Astrocyte (in vitro differentiated cells and primary cell): ENCODE measurements at places on chromosomes 2 and 18.

- peak; percentile 80 for DNase-seq
Observed at GRCh38 chr2:85264471-85264870, 63.3 kb downstream of the TGOLN2 start.

- DNase-seq, result no peak
Observed at GRCh38 chr2:112641701-112642100, 4.0 kb upstream of the SLC20A1 start.

- peak; percentile 45 for DNase-seq
Observed at GRCh38 chr2:113847144-113847543, 42.7 kb upstream of the ACTR3 start.

GRCh38 chr2:127486247-127487058 lies 39.8 kb downstream of the IWS1 start:
- peak; percentile 20 for DNase-seq

DNA sequence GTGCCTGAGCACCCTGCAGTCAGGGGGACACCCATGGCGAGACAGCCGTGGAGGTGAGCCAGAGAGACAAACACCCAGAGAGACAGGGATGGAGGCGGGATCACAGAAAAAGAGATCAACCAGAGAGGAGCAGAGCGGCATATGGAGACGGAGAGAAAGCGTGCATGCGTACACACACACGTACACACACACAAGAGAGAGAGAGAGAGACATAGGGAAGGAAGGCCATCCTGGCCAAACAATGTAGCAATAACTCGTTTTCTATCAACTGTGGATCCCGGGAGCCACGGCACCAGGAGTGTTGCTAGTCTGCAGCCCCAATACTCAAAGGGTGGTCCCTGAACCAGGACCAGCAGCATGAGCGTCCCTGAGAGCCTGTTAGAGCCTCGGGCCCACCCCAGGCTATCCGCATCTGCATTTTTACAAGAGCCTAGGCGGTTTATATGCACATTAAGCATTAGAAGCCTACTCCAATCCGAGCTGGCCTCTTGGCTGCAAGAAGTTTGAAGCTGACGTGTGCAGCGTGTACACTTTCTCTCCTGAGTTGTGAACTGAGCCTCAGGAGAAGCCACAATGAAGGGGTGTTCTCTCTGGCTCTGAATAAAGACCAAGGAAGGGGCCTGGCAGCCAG lies 50.1 kb upstream of the MYCN start:
- DNase-seq, result no peak

GRCh38 chr2:113890253-113891235 lies 655 bp downstream of the ACTR3 start:
- peak; percentile 73 for DNase-seq

- DNase-seq, result no peak
Observed at GRCh38 chr2:172855588-172855987, 119.9 kb downstream of the RAPGEF4 start.

DNA sequence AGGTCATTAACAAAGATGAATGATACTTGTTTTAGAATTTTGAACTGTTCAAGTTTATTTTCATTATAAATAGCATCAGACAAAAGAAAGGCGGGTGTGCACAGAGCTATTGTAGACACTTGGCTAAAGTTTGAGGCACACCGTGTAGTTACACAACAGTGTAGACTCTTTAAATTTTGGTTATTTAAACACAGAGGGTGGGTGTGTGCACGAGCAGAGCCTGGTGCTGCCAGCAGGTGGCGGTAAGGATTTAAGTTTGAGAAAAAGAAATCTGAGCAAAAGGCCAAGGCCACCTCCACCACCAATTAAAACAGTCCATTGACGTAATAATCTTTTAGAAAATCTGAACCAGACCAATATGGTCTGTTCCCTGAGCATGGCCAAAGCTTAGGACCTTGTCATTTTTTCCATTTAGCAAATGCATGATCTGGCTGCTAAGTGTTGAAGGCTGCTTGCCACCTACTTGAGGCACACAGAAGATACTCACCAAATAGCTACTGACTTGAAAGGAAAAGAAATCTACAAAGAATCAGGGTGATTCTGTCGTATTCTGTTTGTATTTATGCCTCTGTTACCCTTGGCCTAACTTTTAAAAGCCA lies 14.3 kb downstream of the COPS7B start:
- no peak for DNase-seq

DNA sequence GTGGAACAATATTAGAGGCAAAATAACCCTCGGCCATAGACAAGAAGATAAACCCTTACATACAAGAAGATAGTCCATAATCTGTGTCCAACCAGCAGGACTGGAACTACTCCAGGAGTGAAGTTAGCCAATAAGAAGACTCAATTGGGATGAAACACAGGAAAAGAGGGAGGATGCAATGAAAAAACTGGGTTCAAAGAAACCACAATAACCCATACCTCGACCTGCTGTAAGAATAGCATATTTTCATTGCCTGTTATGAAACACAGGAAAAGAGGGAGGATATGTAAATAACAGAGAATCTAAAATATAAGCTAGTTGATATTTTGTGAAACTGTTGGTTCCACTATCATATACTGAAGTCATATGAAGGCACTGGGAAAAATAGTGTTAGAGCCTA lies 87.1 kb upstream of the CSRNP3 start:
- no peak for DNase-seq

DNA sequence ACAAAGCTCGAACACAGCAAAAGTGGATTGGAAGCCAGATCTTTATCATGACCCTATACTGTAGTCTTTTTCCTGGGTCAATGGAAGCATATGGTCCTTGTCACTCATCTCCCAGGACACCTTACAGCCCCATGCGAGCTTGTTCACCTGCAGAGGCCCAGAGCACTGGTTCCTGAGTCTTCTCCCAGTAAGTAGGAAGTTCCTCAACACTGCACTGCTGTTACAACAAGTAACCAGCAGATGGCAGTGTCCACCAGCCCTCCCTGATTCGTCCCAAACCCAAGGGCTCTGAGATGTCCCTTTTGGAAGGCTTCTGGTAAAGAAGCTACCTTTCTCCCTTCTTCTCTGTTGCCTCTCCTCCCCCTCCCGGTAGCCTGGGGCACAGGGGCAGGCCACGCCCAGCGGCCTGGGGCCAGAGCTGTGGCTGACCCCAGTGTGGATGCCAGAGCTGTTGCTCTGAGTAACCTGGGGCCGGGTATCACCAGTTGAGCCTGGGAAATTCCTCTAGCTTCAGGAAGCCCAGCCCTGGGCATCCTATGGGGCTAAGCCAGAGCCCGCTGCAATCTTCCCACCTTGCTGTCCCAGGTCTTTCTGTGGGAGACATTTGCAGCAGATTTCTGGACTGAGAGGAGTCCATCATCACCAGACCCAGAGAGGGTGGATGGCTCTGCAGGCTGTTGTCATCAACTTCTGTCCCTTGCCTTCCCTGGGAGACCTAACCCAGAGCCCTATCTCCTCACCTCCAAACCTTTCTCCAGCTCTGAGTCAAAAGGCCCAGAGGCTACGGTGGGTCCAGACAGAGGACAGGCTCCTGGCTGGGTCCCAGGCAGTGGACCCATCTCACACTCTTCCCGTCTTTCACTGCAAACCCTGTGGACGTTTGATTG lies 5.3 kb upstream of the GDF7 start:
- DNase-seq, result peak; percentile 39

DNA sequence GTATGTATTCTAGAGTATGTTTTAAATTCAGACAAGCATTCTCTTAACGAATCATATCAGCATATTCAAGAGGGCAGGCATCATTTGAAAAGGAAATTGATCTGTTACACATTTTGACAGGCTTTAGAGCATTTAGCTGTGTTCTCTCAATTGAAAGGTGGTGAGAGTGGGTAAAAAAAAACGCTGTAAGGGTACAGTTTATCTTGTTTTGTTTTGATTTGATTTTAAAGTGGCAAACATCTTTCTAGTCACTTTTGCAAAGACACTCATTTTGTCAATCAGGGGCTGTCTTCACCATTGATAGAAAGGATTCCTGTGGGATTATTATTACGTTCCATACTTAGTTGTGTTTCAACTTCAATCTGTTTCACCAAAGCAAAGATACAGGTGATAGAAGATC lies 2.2 kb downstream of the CDH19 start:
- no peak for DNase-seq

DNA sequence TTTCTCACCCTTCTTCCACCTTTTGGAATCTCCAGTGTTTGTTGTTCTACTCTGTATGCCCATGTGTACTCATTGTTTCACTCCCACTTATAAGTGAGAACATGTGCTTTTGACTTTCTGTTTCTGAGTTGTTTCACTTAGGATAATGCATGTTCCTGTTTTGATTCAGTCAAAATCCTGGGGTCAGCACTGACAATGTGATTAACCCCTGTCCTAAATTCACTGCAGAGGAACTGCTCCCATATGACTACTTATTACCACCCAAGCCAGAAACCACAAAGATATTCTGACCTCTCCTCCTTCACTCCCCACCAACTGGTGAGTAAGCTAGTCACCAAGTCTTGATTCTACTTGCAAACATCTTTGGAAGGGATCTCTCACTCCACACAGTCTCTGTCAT lies 251.4 kb upstream of the TCF4 start:
- peak; percentile 88 for DNase-seq

DNA sequence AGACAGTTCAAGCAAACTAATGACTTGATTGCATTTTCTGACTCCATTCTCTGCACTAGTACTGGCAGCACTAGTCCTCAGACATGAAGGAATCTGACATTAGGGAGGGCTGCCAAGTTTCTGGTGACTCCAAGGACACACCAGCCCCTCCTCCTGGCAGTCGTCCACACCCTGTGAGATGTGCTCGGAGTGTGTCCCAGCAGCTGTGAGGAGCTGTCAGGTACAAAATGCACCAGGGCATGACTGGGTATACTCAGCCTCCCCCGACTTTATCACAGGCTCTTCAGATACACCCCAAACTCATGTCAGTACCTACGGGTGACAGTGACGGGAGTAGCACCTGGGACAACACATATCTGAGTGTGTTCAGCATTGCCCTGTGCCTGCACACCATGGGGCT lies 43.1 kb downstream of the EDAR start:
- DNase-seq, result no peak

GRCh38 chr2:19046986-19047780 lies 311.2 kb downstream of the OSR1 start:
- DNase-seq, result peak; percentile 46

- DNase-seq, result peak; percentile 0
Observed at GRCh38 chr2:183665425-183665824, 541.2 kb downstream of the NUP35 start.

GRCh38 chr18:57921708-57922107 lies 118.6 kb upstream of the ATP8B1 start:
- no peak for DNase-seq

GRCh38 chr2:154699575-154699930 lies 1.1 kb downstream of the KCNJ3 start:
- no peak for DNase-seq

DNA sequence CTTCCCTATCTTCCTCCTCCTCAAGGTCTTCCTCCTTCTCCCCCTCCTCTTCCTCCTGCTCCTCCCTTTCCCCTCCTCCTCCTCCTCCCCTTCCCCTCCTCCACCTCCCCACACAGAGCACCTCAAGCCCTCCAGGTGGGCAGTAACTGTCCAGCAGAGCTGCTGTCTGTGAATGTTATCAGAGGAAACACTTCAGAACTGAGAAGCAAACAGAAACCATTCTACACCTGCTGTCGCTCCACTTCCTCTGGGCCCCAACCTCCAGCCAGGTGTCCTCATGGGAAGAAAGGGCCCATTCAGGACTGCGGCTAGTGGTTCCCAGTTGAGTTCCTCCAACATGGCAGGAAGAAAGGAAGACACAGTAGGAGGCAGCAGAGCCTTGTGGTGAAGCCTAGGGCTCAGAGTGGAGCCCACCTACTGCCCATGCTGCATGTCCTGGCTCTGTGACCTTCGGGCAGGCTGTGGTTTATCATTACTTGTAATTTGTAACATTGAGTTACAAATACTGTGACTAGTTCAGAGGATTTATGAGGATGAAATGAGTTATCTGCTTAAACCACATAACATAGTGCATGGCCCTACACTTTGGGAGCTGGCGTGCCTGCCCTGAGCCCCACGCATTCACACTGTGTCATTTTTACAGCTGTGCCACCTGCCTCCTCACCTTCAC lies 165.9 kb upstream of the ID2 start:
- no peak for DNase-seq

DNA sequence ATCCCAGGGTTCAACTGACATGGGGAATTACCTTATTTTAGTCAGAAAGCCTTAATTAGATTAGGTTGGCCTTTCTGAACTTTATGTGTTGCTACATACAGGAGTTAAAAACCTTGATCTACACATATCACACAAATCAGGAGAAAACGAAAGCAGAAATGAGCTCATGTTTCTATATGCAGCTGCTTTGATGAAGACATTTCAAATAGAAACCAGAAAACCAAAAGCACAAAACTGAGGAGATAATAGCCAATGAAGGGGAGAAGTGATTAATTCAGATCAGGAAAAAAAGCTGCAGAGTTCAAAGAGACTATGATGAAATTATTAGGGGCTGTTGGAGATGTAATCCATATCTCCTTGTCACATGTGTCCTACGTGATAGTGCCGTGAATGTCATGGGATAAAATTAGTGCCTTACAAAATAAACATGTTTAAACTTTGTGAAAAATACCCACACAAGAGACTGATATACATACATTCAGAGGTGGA lies 255.0 kb downstream of the CAMKMT start:
- DNase-seq, result no peak

DNA sequence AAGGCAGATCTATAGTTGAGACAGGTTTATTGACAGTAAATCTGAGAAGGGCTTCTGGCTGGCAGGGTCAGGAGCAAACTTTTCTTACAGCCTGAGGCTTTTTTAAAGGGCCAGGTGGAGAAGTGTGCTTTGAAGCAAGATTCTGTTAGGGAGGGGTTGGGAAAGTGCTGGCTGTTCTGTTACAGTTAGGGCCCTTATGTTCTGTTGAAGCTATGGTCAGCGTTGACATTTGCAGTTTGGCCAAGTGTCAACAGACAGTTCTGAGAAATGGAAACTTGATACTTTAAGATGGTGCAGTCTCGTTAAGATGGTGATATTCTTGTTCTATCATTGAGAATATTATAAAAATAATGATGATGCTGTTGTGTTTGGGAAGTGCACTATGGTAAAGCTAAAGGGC lies 154.2 kb downstream of the RDH14 start:
- DNase-seq, result no peak

DNA sequence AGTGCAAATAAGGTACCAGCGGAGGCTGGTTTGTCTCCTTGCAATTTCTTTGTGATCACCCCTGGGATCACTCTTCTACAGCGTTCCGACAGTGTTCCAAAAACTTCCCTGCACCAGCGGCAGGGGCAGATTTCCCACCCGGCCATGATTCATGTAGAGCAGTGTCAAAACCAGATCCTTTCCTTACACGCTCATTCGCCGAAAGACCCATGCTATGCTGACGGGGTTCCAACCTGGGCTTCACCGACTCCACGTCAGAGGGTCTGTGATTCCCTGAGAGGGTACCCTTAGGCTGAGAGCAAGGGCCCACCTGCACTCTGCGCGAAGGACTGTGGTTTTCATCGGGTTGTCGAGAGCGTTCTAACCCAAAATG lies 423 bp upstream of the TTC27 start:
- DNase-seq, result peak; percentile 59
